A673 (cell line): ENCODE measurements at places on chromosomes 2 and 18. TPM values are rescaled to one million over a fixed set of nuclear protein-coding genes. Genes with fewer than 3 reads are reported as not detected.

PRLH gene
- not detected in 2 replicates for total RNA-seq

CSRNP3 gene
- 39.5 and 47.7 TPM in 2 replicates for total RNA-seq

TM4SF20 gene
- total RNA-seq: not detected in 2 replicates

MTCL1 gene
- total RNA-seq: 8.9 and 11.2 TPM in 2 replicates

DYNAP gene
- total RNA-seq: not detected in 2 replicates
